ENCODE measurements at places on chromosomes 3 and 15.

DNA sequence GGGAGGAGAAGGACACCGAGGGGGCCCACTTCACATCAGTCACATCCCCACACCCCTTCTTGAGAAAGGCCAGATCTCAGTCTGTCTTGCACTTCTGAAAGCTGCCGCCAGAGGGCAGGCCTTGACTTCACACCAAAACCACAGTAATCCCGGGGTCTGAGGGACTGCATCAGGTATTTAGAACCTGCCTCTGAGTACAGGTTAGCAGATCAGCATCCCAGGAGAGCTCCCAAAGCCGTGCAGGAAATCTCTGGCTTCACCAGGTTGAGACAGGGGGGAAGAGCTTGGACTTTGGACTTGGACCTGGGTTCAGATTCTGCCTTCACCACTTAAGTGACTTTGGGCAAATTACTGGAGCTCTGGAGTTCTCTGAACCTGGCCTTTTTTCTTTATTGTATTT lies 50.3 kb downstream of the LHFPL4 start:
- DNase-seq = peak; percentile 26

GRCh38 chr3:84487296-84487695 lies 471.5 kb upstream of the CADM2 start:
- DNase-seq = no peak

DNA sequence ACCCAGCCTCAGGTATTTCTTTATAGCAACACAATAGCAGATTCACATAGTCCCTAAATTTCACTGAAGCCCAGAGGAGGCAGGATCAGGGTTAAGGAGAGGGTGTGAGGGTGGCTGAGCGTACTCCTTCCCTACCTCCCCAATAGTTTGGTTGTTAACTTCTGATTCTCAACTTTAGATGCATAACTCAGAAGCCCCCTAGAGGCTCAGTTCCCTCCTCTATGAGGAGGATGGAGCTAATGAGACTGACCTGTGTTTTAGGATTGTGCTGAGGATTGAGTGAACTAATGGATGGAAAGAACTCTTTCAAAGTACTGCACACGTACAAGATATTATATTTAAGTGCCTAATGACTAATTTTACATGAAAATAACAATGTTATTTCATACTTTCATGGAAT lies 249.3 kb upstream of the SOX14 start:
- no peak for DNase-seq

DNA sequence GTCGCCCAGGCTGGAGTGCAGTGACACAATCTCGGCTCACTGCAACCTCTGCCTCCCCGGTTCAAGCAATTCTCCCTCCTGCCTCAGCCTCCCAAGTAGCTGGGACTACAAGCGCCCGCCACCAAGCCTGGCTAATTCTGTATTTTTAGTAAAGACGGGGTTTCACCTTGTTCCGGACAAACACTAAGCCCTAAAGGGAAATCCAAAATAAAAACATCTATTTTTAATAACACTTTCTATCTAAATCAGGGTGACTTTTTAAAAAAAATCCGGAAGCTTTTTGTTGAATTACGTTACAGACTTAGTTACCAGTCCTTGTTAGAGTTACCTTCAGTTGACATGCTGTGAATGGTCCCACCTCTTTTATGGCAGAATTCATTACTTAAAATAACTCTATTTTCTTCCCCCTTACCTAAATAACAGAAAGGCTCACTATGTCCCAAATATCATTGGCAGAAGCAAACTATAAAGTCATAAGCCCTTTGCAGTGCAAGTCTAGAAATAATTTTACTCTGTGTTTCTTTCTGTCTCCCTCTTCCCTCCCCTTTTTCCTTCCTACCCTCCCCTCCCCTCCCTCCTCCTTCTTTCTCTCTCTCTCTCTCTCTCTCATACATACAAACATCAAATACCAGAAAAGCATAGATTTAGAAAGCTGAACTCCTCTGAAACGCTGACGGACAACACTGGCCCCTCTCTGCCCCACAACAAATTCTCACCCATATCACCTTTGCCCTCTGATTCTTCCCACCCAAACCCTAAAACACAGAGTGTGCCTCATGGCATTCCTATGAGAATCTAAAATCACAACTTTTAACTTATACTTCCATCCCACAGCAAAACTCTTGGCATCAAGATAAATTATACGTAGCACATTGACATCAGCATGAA lies 18.3 kb downstream of the THBS1 start:
- no peak for DNase-seq

DNA sequence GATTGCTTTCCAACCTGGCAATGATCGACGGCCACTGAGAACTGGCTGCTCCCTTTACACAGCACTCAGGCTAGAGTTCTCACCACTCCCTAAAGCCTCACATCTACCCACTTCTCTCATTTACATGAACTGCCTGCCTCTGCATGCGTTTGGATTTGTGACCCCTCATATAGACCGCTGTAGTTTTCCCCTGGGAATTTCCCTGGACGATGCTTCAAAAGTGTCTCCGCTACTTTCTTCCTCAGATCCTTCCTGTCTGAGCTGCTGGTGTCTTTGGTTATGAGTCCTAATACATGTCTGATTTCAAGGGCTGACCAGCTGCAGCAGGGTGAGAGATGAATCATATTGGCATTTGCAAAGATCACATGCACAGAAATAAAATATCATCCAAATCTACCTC lies 116.7 kb upstream of the ETV5 start:
- no peak for DNase-seq

DNA sequence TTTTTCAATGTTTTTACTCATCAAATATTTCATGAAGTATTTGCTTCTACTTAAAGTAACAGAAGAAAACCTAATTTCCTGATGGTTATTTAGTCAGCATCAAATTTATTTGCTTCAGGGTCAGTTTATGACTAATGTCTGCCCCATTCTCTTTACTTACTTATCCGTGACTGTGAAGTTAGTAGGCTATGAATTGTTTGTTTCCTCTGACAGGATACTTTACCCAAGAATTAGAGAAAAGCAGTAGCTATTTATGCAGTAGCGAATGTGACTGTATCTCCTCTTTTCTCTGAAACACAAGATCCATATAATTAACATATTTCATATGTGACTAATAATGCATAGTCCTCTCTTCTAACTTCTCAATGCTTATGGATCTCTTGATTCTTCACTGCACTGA lies 329.9 kb upstream of the ROBO1 start:
- no peak for DNase-seq

- DNase-seq = no peak
These were observed 23.4 kb downstream of the BDH1 start for GRCh38 chr3:197532388-197532787.

- no peak for DNase-seq
These were observed 43.1 kb upstream of the PFN2 start for GRCh38 chr3:150013801-150014200.

DNA sequence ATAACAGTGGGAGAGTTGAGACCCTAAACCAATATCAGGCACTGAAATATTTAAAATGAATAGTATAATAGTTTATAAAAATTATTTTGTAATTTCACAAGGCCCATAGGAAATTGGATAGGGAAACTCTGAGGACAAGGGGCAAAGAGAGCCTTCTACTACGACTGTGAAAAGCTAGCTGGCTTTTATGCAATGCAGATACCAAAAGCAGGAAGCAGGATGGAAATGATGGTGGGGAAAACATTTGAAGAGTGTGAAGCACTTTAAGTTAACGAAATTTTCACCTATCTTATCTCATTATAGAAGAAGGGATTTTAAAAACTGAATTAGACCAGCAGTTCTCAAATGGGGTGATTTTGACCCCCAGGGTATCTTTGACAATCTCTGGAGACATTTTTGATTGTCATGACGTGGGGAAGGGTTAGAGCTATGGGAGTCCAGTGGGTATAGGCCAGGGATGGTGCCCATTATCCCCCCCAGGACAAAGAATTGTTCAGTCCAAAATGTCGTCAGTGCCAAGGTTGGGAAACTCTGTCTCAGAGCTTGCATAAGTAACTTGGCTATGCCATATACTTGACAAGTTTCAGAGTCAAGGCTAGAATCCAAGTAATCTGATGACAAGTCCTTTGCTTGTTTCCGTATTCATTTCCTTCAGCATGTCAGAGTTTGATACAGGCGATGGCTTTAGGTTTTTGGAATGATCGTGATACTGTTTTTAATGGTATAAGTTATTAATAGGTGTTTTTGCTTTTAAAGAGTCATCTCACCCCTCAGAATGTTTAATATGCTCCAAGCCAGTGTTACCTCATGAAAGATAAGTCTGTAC lies 126.0 kb downstream of the IL5RA start:
- no peak for DNase-seq

DNA sequence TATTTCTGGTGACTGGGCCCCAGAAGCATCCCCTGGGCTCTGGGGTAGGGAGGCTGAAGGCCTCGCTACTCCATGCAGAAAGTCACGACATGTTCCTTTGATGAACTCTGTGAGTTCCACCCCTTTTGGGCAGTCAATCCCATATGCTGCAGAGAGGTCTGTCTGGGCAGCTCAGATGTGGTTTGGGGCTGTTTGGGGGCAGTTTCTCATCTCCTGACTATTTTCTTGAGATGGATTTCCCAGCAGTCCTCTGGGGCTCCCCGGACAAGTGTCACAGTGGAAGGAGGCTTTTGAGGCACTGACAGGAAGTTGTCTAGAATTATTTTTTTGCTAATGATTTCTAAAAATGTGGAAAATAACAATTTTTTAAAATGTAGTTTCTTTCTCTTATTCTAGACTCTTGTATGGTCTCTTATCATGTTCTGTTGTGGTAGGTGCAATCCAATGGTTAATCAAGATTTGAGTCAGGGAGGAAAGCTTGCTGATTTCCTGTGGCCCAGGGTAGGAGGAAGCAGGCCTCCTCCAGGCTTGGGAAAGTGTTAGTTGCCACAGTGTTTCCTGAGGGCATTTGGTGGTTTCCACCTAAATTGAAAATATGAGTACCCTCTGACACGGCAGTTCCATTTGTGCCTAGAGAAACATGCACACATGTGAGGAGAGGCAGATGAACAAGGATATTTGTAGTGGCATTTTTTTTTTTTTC lies 19.9 kb upstream of the TATDN2 start:
- DNase-seq = no peak

DNA sequence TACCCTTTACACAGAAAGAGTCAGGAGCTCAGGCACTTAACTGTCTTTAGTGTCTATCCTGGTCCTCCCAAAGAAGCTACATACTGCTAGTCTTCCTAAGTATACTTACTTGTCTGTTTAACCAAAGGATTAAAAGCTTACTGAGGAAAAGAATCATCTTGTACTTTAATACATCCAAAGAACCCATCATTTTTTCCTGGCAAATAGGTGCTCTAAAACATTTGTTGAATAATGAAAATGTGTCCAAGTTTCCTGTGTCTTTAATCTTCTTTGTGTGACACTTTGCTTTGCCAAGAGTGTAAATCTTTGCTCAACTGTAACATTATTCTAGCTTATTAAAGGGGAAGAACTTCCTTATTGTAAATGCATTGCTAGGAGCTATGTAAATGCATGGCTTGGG lies 519.2 kb downstream of the OTOL1 start:
- no peak for DNase-seq

GRCh38 chr3:193905541-193906396 lies 230.2 kb upstream of the HES1 start:
- no peak for DNase-seq

GRCh38 chr3:46981932-46982471 lies 2.5 kb downstream of the NBEAL2 start:
- no peak for DNase-seq

- no peak for DNase-seq
These were observed 403.6 kb downstream of the TIGIT start for GRCh38 chr3:114697401-114697800.

- DNase-seq = no peak
These were observed 41.4 kb upstream of the VEPH1 start for GRCh38 chr3:157544501-157545130.

- DNase-seq = peak; percentile 25
These were observed 31.5 kb upstream of the LDHAL6B start for GRCh38 chr15:59174835-59175831.

- DNase-seq = peak; percentile 13
These were observed 7.3 kb downstream of the CCDC14 start for GRCh38 chr3:123953735-123954134.

- DNase-seq = no peak
These were observed 66.1 kb downstream of the MAP2K5 start for GRCh38 chr15:67608638-67608959.

GRCh38 chr15:75182187-75183131 lies 19.2 kb upstream of the C15orf39 start:
- DNase-seq = no peak

DNA sequence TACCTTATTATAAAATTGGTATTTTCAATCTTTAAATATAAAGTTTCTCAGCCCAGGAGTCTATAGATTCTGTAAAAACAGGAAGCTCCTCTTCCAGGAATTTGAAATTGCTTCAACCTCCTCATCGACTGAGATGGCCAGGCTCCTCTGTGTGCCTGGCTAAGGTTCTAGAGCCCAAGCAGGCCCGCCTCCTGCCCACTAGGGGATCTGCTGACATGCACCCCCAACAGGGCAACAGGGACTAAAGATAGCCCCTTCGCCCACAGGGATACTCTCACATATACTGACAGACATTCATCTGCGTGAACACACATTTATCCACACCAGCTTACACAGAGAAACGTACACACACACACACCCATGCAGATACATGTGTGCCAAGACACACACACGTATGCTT lies 183.1 kb upstream of the TLE3 start:
- DNase-seq = no peak

DNA sequence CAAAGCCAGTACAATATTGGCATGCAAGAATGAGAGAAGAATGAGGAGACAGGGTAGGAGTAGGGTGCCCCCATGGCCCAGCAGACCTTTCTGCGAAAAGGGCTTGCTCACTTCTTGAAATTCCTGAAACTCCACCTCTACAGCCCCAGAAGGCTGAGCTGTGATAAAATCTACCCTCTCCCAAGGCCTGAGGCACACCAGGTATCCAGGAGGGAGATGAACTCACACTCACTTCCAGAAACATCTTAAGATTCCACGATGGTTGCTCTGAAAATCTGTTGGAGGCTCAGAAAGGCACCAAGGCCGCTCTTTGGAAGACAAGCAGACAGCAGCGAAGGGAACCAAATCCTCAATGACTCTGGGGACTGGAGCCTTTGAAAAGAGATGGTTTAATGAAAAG lies 297.5 kb downstream of the UACA start:
- DNase-seq = no peak

DNA sequence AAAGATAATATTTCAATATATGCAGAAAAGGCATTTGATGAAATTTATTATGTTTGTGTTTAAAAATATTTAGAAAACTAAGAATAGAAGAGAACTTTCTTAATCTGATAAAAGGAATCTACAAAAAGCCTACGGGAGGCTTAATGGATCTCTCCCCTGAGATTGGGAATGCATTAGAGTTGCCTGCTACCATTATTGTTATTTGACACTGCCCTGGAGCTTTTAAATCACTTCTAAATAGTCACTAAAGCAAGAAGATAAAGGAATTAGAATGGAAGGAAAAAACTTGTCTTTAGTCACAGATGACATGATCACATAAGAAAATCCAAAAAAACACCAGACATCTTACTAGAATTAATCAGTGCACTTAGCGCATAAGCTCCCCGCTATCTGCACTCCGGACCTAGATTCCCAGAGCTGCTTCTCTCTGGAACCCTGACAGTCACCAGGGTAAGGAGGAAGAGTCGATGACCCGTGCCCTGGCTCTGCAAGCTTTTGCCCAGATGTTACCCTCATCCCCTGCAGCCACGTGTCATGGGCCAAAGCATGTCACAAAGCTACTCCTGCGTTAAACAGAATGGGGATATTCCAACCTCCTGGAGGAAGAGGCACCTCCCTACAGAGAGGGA lies 97.1 kb downstream of the MINAR1 start:
- DNase-seq = no peak
